ENCODE measurements at places on chromosomes 7 and 10. TPM values are rescaled to one million over a fixed set of nuclear protein-coding genes. Genes with fewer than 3 reads are reported as not detected.

The NPY gene
- total RNA-seq = not detected

The SLC26A3 gene
- not detected for total RNA-seq

DNA sequence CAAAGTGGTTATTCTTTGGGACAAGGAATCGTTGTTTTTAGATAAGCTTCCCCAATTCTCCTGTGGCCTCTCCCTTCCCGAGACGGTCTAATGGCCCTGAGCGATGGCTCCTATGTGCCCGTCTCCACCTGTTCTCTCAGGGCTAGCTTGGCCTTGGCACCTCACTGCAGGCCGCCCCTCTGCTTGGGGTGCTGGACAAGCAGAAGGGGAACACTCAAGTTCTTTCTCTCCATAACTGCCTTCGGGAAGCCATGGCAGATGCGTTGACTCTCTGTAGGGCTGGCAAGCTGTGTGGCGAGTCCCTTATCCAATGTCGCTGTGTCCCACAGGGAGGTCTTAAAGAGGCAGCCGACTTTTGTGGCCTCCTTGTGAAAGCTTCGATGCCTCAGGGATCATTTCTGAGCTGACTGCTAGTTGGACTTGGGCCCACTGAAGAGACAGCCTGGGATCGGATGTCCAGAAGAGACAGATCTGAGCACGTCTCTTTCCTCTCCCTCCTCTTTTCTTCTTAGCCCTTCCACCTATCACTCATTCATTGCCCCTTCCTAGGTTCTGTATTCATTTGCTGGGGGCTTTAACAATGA is 70.8 kb downstream of the GRK5 start:
- DNase-seq = no peak

The CALML3 gene
- total RNA-seq = 0.07 TPM

GRCh38 chr7:35487402-35487801 is 207.5 kb downstream of the HERPUD2 start:
- no peak for DNase-seq

The CDC14C gene
- 0.11 TPM for total RNA-seq

The GRID1 gene
- total RNA-seq = 0.22 TPM

DNA sequence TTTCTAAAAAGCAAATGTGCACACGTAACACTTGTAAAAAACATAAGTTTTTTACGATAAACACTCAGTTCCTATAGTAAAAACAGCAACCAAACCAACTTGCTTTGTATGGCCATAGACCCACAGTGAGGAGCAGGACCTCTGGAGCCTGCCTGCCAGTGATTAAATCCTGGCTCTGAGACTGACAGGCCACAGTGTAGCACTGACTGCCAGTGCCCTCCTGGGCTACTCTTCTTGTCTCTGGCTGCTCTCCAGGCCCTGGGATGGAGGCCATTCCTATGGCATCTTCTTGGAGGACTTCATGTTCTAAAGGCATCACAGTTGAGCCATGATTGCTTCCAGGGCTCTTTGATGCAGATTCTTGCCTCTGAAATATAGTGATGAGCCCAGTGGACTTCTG is 22.7 kb upstream of the TMEM254 start:
- no peak for DNase-seq

GRCh38 chr10:43082746-43083145 is 5.9 kb downstream of the RET start:
- DNase-seq = no peak

The ABCB1 gene
- 1.7 TPM for total RNA-seq

DNA sequence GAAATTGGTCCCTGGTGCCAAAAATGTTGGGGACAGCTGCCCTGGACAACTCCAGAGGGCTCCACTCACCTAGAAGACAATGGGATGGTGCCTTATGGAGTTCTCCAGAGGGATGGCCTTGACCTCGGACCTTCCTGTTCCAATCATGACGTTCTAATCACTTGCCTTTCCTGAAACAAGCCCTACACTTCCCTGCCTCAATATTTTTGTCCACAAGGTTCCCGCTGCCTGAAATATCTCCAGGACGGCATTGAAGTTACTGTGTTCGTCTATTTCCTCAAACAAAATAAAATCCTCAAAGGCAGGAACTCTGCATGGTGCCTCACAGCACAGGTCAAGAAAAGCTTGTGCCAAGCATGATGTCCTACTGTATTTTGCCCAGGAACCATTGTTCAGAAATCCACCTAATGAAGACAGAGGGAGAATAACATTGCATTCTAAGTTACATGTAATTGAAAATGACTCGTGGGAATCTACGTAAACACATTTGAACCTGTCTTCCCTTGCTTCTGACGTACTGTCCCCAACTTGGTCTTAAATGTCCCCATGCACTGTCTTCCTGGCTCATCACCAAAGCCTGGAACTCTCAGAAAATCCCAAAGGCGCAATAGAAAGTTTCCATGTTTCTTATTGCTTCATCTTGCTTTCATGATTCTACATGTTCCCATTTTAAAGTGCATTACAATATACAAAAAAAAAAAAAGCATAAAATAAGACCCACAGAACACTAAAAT is 342.3 kb upstream of the NRP1 start:
- no peak for DNase-seq

The TAS2R38 gene
- not detected for total RNA-seq

The MMP21 gene
- 0.23 TPM for total RNA-seq

GRCh38 chr7:150973571-150974451 is 4.3 kb downstream of the KCNH2 start:
- no peak for DNase-seq

GRCh38 chr10:5557799-5558771 is 33.3 kb downstream of the CALML3 start:
- no peak for DNase-seq

The NKX6-2 gene
- total RNA-seq = not detected

- DNase-seq = no peak
Measured at GRCh38 chr7:80960244-80960795, 41.5 kb upstream of the SEMA3C start.

DNA sequence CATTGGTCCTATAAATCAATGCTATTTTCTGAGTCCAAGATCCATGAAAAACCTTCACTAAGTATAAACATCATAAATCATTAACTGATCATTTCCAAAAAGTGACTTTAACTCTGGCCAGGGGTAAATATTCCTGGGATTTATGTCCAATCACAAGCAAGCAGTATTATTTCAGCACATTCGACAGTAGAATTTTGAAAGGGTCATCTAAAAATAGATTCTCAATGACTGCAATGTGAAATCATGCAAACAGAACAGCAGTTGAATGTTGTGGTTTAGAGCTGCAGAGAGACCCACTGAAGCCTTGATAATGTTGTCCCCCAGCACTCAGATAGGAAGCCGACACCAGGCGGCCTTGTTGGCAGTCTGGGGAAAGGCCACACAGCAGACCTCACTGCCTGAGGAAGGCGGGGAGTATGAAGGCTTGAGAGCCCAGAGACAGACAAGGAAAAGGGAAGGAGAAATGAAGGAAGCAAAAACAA is 38.1 kb downstream of the FAM107B start:
- DNase-seq = no peak

The SCD gene
- total RNA-seq = 162 TPM

GRCh38 chr10:4033341-4033896 is 248.4 kb upstream of the KLF6 start:
- DNase-seq = no peak

DNA sequence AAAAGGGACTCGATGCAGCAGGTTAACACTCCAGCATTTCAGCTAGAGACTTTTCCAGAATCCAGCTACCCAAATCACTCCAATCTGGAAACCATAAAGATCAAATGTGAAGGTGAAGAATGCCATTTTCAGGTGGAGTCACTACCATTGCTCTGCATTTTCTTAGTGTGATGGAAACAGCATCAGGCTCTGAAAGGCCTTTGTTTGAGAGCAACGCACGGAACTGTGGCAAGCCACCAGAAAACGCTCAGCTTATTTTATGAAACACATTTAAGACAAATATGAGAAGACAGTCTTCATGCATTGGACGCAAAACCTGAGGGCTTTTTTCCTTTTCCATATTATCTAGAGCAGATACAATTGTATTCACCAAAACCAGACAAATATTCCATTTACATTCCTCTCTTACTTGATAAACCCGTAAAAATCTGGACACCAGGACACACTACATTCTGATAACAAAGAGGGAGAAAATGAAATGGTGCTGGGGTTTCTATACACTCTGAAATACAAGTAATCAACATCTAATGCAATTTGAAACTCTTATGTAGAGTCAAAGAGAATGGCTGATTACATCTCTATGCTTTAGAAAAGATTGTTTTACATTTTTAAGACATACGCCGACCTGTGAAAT is 99.1 kb downstream of the NRP1 start:
- no peak for DNase-seq

GRCh38 chr10:60652628-60653027 is 125.7 kb upstream of the CDK1 start:
- no peak for DNase-seq

DNA sequence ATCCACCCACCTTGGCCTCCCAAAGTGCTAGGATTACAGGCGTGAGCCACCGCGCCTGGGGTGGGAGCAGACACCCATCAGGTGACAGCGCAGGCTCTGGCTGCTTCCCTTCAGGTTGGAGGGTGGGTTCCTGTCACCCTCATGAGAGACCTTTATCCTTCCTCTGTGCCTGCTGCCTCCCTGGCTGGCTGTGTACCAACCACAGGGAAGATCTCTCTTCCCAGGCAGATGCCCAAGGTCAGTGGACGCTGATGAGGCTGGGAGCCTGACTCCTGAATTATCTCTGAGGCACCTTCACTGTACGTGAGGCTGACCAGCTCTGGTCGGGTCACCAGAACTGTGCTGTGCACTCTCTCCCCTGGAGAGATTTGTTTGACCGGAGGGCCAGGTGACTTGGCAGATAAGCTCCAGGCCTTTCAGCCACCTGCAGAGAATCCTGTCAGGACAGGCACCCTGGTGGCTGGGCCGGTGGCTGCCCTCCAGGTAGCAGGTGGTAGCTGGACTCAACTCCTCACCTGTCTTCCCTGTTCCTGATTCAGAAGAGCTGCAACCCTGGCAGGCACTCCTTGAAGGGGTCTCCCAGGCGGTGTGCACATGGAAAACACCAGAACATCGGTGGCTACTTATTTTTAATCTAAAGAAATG is 251.9 kb downstream of the GLRX3 start:
- no peak for DNase-seq

GRCh38 chr7:2001601-2002442 is 230.9 kb downstream of the MAD1L1 start:
- no peak for DNase-seq

DNA sequence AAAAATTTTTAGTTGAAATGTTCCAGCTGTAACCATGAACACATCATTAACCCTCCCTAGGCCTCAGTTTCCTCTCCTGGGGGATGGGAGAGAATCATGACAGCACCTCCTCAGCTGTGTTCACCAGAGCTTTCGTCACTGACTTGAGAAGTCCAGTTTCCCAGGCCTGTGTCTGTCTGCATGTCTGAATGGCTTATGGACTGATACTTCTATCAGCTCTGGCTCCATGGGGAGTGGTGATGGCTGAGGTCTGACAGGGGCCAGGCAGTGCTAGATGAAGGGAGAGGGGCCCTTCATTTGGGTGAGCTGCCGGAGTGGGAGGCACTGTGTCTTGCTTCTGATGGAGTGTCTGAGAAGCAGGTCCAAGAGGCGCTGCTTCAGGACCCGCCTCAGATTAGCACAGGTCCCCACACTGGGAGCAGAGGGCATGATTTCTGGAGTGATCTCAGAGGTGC is 192.9 kb downstream of the PTPN20 start:
- DNase-seq = no peak

DNA sequence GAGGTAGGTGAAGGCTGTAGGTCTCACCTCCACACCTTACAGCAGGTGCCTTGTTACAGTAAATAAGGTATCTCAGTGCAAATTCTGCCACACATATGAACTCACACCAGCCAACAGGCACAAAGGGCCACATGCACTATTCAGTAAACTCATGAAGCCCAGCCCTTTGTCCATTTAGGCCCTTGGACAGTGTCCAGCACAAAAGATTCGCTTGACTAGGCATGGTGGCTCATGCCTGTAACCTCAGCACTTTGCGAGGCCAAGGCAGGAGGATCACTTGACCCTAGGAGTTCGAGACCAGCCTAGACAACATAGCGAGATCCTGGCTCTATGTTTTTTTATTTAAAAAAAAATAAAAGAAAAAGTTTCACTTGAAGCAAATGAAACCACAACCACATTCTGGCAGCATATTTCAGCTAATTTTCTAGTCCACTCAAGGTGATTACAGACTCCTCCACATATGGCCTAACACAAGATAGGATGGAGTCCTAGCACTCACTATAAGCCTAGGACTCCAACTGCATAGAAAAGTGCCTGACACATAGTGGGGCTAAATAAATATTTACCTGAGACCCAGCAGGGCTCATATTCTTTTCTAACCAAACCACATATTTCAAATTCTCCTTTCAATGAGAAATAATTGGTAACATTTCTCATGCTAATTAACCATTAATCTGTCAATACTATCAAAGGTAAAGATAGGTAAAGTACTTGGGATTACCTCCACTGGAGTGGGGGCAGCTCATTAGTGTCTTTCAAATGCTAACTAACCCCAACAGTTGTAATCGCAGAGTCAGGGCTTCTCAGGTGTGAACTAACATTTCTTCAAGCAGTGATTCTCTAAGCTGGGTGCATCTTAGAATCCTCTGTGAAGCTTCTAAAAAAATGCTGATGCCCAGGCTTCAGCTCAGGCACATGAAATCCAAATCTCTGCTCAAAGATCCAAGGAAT is 4.5 kb upstream of the ANKRD1 start:
- DNase-seq = no peak

The DOCK1 gene
- 70.0 TPM for total RNA-seq

DNA sequence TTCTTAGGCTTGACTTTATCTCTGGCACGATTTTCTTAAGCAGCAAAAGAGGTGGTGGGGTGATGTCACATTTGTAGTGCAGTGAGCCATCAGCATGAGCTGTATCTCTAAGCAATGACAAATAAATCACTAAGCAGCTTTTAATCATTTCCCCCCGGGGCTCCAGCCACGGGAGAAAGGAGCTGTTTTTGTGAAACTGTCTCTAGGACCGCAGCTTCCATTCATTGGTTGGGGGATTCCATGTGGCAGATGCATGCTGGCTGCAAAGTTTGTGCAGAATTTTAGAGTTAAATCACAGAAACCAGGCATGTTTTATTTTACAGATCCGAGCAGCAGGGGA is 464 bp downstream of the KIAA1217 start:
- DNase-seq = no peak

GRCh38 chr10:60420991-60421894 is 31.6 kb upstream of the ANK3 start:
- DNase-seq = no peak

The ADRB1 gene
- total RNA-seq = 0.18 TPM

- DNase-seq = no peak
Measured at GRCh38 chr7:135333200-135333599, 99.6 kb downstream of the STRA8 start.

DNA sequence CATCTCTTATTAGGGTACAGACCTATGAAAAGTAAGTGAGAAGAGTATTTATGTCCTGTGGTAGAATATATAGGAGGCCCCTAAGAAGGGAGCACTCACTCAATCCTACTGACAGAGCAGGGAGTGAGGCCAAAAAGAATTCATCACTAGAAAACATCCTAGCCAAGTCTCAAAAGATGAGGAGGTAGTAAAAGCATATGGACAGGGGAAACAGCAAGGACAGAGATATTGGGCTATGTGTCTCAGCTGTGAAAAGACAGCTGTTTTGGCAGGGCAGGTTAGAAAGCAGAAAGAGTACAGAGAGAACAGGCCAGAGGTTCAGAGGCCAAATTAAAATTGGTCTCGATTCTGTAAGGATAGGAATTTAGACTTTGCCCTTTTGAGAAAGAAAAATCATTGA is 548.3 kb upstream of the ANKRD30A start:
- DNase-seq = no peak

GRCh38 chr10:131815266-131816156 is 85.3 kb upstream of the PPP2R2D start:
- peak; percentile 17 for DNase-seq

The KIF5B gene
- 104 TPM for total RNA-seq

GRCh38 chr10:129880191-129880870 is 83.7 kb downstream of the EBF3 start:
- no peak for DNase-seq

The BTBD16 gene
- not detected for total RNA-seq

- DNase-seq = no peak
Measured at GRCh38 chr10:31754803-31755624, 173.6 kb downstream of the ARHGAP12 start.

Measured in mesothelial cell of epicardium (in vitro differentiated cells).